ENCODE measurements at places on chromosomes 13 and 19.

- DNase-seq, result peak; percentile 27
Observed at GRCh38 chr13:46288570-46289259, 77.0 kb downstream of the LRRC63 start.

- no peak for DNase-seq
Observed at GRCh38 chr19:13600091-13600490, 93.8 kb upstream of the CACNA1A start.

- DNase-seq, result no peak
Observed at GRCh38 chr13:80778297-80778696, 437.4 kb upstream of the SPRY2 start.

GRCh38 chr13:57128909-57129308, 11.8 kb upstream of the PRR20A start:
- no peak for DNase-seq

- no peak for DNase-seq
Observed at GRCh38 chr13:41639955-41640780, 182.8 kb downstream of the RGCC start.

DNA sequence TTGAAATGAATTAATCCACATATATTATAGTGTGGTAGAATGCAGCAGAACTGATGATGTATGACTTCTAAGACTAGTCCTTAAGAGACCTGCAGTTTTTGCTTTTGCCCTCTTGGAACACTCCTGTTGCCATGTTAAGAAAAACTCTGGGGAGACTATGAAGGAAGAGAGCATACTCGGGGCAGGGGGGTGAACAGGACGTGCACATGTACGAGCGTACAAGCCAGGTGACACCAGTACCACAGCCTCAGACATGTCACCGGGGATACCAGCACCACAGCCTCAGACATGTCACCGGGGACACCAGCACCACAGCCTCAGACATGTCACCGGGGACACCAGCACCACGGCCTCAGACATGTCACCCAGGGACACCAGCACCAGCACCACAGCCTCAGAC, 15.9 kb upstream of the USPL1 start:
- no peak for DNase-seq

- no peak for DNase-seq
Observed at GRCh38 chr19:7860714-7861618, 13.2 kb downstream of the PRR36 start.

- DNase-seq, result no peak
Observed at GRCh38 chr13:110073982-110074381, 233.0 kb downstream of the COL4A1 start.

- DNase-seq, result no peak
Observed at GRCh38 chr19:45402298-45403061, 2.4 kb downstream of the PPP1R13L start.

DNA sequence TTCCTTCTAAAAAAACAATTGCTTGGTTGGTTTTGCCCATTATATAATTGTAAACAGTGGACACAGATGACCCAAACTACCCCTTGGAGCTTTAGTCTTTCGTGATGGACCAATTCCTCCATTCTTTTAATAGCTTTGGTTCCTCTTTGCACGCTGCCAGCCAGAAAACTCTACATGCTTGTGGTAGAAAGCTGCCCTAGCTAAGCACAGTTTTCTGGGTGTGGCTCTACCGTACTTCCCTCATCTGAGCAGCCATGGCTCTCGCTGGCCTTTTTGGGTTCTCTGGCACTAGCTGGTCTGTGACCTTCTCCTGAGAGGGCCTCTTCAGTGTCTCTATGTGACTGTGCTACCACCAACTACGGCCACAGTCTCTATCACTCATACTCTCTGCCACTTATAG, 29.9 kb upstream of the CEBPA start:
- no peak for DNase-seq

DNA sequence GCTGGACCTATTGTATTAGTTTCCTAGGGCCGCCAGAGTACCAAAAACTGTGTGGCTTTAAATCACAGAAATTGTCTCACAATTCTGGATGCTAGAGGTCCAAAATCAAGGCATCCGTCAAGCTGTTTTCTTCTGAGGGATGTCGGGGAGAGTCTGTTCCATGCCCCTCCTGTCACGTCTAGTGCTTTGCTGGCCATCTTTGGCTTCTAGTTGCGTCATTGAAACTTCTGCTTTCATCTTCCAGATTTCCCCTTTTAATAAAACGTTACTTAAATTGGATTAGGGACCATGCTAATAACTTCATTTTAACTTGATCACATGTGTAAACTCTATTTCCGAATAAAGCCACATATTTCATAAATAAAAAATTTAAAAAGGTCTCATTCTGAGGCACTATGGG, 47.5 kb downstream of the TRPM4 start:
- no peak for DNase-seq

GRCh38 chr19:22286151-22286810, at the start of gene ZNF729:
Gene ZNF729 (plus strand): TSS chr19:22286441. CDS start chr19:22286526, 85 bp downstream.
- DNase-seq, result no peak

DNA sequence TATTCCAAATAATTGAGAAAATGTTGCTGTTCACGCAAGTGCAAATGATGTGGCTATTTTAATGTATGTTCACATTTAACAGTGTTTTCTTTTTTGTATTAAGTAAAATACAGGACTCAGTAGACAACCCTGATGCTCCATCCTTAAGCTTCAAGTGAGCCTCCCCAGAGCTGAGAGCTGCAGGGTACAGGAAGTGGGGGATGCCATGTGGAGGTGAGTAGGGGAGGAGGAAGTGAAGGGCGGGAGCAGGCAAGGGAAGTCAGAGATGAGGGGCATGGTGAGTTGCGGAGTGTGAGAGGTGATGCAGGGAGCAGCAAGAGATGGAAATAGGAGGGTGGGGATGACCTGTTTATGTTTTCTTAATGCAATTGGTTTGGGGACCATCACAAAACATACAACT, 711.0 kb downstream of the UQCRFS1 start:
- no peak for DNase-seq

DNA sequence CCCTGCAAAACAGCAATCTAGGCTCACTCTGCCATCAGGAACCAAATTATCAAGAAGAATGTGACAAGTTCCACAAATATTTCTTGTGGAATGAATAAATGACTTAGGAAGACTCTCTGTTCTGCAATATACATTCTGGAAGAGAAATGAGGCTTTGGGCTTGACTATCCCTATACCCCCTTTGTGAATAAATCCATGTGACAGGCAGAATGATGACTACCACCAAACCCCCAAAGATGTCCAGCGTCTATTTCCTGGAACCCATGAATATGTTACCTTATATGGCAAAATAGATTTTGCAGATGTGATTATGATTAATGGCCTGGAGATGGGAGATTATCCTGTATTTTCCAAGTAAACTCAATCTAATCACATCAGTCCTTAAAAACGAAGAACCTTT, 139.3 kb downstream of the ENOX1 start:
- DNase-seq, result no peak

DNA sequence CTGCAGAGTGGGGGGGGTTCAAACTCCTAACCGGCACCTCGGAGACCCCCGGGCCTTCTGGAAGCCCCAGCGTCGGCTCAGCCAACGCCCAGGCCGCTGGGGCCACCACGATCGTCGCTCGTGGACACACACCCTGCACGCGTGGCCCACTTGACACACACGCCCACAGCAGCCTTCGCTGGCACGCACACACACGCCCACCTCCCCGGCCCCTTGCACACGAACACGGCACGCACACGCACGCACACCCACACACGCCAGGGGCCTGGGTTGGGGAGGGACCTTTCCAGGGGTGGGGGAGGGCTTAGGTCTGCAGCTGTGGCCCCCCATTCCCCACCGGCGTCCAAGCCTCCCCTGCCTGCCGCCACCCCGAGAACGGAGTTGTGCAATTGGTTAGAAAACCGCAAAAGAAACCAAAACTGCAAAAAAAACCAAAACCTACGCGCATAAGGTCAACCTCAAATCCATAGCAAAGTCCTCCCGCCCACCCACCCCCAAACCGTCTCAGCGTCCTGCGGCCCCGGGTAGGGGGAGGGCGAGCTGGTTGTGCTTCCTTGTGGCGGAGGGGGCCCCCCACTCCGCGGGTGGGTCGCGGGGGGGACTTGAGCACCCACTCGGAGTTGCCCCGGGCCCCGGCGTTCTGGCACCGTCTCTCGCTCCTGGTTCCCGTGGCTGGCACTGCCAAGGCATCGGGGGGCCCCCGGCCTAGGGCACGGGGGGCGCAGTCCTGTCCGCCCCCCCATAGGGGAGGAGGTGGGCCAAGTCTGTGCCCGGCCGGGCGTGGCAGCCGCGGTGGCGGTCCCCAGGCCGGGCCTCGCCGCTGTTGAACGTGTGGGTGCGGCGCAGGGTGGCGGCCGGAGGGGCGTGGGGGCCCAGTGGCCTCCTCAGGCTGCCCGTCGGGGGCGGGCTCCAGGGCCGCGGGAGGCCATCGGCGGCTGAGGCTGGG, 3.3 kb upstream of the LRG1 start:
- DNase-seq, result no peak

GRCh38 chr13:47251771-47252170, 354.9 kb upstream of the HTR2A start:
- no peak for DNase-seq

- no peak for DNase-seq
Observed at GRCh38 chr13:44364345-44365000, 9.2 kb upstream of the SERP2 start.

DNA sequence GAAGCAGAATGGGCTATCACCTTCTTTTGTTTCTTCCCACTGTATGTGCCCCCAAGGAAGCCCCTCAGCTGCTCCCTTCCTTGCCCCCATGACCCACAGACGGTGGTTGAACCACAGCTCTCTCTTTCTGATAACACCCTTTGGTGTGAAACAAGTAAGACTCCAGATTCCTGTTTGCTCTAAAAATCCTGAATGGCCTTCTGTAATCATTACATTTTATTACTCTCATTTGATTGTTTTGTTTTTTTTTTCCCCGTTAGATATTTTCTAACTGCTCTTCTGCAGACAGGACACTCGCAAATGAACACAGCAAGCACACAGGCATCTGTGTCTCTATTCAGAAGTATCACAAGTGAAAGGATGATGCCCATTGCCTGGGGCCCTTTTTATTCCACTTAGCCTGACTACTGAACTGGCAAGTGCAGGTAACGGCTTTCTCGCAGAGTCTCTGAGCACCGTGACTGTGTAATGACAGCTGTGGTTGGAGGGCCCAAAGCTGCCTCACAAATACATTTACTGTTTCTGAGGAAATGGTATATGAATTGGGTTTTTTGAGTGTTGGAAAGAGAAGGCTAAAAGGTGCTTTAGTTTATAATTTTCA, 59.3 kb downstream of the OXGR1 start:
- no peak for DNase-seq

DNA sequence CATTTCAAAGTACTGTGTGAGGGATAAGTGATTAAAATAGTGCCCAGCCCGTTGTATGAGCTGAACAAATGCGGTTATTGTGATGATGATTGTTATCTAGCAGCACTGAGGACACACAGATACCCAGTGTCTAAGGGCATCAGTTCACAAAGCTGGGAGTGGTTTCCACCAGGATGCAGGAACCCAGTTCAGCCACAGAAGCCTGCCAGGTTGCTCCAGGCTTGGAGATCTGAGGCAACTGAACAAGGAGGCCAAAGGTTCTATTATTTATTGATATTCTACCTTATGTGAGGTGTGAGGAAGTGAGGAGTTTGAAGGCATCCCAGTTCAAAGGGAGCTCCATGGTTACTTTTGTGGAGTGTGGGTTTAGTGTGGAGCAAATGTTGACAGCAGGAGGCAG, 13.2 kb downstream of the DIAPH3 start:
- no peak for DNase-seq

- no peak for DNase-seq
Observed at GRCh38 chr13:22422023-22422422, 751.1 kb downstream of the FGF9 start.

DNA sequence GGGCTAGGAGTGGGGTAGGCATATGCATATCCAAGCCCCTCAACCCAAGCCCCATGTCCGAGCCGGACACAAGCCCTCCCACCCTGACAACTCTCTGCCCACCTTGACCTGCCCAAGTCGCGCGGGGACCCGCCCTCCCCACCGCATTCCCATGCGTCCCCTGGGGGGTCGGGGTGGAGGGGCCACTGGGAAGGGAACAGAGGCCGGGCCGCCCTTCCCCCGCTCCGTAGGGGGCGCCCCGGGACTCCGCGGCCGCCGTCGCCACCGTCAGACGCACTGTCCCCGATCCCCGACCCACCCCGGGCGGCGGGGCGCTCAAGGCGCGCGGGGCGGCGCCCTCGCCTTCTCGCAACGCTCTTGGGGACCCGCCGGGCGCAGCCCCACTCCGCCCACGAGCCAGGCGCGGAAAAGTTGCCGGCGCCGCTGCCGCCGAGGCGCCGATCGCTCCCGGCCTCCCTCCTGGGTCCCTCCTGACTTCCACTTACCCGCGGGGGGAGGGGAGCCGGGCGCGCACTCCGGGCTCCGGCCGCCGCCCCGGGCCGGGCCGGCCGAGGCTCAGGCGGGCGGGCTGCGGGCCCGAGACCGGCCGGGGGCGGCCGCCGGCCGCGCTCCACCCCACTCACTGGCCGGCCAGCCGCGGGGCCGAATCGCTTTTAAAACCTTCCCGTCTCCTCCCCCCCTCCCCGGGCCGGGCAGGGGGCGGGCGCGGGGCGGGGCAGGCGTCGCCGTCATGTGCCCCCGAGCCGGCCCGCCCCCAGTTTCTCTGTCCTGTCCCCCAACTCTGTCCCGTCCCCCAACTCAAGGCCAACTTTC, 34.4 kb upstream of the NANOS3 start:
- no peak for DNase-seq

- DNase-seq, result no peak
Observed at GRCh38 chr19:45451131-45451849, 16.5 kb upstream of the FOSB start.

GRCh38 chr13:72745260-72745659, 17.5 kb downstream of the BORA start:
- no peak for DNase-seq

DNA sequence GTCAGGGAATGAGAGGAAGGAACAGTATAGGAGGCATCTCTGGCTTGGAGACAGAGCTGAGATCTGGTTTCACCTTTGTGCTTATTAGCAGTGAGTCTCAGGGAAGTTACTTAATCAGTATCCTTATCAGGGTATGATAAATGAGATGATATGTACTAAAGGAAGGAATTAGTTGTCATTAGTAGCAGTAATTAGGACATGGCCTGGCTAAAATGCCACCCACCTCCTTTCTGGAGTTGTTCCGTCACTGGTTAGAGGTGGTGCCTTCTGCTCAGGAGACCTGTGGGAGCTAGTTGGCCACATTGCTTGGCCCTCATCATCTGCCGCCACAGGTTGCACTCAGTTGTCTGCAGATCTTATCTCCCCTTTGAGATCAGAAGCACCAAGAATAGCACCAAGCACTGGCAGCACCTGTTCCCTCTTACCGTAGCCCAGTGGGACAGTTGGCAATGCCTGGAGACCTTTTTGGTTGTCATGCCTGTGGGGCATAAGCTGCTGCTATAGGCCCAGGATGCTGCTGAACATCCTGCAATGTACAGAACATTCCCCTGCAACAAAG, 4.7 kb downstream of the GPATCH1 start:
- no peak for DNase-seq

DNA sequence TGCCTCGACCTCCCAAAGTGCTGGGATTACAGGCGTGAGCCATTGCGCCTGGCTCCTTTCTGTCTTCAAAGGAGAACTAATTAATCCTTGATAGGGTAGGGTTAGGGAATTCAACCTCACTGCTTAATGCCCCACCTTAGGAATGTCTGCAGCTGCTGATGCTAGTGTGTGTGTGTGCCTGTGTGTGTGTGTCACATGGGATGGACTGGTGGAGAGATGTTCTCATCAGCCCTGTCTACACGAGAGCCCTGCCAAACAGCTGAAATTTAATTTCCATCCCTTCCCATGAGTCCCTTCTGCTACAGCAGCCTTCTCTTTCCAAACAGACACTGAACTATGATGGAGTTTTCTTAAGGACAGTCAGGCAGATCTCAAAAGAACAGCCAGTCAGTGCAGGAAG, 46.5 kb upstream of the CLDN10 start:
- no peak for DNase-seq

Measured in SHP77 treated with DMSO at 0.1 percent for 48 hours (cell line).